ENCODE measurements at places on chromosomes 16 and 17.
A peak's percentile ranks its signal among the peaks of the same experiment; 100 is the strongest.

GRCh38 chr17:8981443-8981842 lies 15.9 kb upstream of the PIK3R5 start:
- DNase-seq, result no peak

DNA sequence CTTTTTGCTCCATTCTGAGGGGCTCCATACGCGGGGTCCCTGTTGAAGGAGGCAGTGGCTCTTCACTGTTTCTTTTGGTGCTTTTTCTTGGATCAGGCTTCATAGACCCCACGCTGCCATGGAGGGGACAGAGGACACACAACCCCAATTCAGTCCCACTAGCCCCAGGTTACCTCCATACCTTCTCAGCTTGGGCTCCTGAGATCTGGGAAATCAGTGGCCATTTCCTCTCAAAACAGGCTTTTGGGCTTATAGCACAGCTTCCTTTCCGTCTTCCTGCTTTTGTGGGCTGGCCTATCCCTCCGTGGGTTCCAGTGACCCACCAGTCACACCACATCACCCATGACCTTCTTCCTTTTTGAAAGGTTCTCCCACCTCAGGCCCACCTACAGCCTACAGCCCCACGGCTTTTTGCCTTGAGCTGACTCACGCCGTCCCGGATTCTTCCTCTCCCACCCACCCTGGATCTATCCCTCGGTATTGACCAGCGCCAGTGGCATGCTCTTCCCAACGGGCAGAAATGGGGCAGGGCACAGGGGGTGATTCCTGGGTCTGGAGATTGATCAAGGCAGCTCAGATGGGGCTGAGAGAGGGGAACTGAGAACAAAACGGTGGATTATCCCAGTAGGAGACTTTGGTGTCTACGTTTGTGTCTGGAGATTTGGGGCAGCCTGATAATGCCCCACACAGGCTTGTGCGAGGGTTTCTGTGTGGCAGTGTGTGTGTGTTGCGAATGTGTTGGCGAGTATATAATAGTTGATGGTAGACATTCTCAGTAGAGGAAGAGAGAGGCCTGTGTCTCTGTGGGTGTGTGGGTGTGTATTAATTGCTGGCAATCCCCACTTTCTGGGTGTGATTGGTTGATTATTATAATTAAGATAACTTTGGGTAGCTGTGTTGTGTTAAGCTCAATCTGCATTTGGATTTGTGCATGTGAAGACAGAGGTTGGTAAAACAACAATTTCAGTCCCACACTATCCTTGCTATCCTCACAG lies 3.8 kb downstream of the TBX21 start:
- DNase-seq, result no peak

- no peak for DNase-seq
Observed at GRCh38 chr16:50602531-50603205, 54.5 kb downstream of the NKD1 start.

DNA sequence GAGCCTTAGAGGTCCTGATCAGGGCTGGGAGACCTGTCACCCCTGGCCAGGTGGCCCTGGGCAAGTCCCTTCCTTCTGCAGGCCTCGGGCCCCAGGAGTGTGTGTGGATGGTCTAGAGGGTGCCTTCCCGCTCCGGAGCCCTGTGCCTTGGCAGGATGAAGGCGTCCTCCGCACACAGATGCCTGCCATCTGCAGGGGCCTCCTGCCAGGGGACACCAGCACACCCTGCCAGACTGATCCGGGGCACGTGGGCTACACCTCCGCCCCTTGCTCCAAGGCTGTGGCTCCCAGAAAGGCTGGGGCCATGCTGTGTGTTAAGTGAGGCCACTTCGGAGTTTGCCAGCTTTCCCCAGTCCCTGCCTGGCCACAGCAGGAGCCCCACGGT lies 30.7 kb downstream of the NPTX1 start:
- DNase-seq, result no peak

GRCh38 chr16:69351309-69352027 lies at the start of gene TMED6:
Gene TMED6 (minus strand): TSS chr16:69351786. CDS start chr16:69351753, 33 bp downstream.
- DNase-seq, result no peak

DNA sequence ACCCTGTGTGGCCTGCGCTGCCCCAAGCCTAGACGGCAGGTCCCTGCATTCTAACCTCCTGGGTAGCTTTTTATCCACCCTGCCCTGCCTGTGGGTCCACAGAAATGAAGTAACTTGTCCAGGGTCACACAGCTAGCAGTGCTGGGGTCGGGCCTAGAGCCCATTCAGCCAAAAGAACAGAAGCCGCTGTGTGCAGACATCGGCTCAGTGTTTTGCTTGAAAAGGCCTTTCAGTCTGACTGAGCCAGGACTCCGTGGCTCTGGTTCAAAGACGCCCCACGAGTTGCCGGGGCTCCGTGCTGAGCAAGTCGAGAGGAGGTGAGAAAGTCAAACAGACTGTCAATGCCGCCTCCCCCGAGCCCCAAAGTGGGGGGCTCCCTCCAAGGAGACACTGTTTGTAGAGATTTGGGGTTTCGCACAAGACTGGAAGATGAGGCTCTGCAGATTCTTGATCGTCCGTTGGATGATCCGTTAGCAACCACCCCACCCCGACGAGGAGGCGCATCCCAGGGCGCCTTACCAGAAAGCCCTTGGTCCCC lies 226.2 kb downstream of the NTN1 start:
- DNase-seq, result no peak

DNA sequence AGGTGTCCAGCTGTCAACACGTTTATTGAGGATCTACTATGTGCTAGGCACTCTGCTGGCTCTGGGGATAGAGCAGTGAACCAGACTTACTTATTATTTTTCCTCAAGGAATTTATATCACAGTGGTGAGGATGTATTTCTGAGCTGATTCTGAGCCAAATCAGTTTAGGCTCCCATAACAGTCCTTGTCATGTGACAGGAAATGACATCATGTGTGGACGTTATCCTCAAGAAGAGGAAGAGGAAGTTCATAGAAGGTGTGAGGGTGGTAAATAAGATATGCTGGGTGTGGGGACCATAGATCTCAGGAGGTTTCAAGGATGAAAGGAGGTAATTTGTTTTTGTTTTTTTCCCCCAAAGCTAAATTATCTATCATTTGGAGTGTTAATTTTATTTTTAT lies 873.5 kb upstream of the EEF2KMT start:
- no peak for DNase-seq

DNA sequence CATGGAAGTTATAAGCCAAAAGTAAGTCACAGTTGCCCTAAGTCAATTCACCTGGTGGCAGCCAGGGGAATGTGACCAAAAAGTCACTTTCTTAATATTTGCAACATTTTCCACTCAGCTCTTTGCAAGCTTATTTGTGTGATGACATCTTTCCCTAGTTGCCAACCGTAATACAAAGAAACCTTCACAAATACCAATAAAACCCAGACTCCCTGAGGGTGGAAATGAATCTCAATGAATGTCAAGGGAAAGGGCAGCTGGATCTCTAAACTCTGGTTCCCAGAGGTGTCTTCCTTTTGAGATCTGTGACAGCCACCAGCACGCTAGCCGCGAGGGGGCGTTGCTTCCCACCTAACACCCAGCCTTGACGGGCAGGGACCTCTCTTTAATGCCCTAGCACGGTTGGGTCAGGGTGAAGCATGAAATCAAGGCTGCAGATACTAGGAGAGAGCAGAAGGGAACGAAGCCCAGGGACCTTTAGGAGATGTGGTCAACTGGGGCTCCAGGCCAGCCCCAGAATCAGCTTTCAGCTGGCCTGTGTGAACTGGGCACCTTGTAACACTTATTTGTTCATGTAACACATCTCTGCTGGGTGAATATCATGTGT lies 82.2 kb downstream of the CMC2 start:
- peak; percentile 91 for DNase-seq

DNA sequence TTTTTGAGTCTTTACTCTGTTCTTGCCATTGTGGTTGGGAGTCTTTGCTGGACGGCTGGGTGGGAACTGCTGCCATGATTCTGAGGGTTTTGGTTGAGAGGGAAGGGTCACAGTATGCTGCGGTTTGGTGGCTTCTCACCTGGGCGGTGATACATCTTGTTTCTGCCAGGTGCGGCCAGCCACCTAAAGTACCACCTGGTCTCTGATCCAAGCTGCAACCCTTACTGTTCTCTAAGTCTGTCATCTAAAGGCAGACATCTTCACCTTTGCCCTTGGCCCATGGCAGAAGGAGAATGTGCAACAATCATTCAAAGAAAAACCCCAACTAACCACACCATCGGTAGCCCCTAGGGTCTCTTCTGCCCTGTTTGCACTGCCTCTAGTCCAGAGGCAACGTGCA lies 19.6 kb upstream of the MPO start:
- no peak for DNase-seq

- DNase-seq, result no peak
Observed at GRCh38 chr17:79797492-79798298, 818 bp upstream of the CBX8 start.

- no peak for DNase-seq
Observed at GRCh38 chr16:53631236-53632025, 72.2 kb downstream of the RPGRIP1L start.

DNA sequence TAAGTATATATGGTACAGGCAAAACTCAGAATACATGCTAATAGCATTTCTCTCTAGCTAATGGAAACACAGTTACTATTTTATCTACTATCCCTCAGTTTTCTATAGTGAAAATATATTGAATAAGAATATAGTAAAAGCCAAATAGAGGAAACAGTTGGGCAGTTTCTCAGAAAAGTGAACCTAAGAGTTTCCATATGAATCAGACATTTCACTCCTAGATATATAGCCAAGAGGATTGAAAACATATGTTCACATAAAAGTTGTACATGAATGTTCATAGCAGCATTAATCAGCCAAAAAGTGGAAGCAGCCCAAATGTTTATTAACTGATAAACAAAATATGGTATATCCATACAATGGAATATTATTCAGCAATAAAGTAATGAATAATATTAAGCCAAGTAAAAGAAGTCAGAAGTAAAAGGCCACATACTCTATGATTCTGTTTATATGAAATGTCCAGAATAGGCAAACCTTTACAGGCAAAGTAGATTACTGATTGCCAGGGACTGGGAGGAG lies 134.6 kb downstream of the CYB561 start:
- no peak for DNase-seq

GRCh38 chr17:49187301-49187700 lies 23.1 kb downstream of the GNGT2 start:
- no peak for DNase-seq

DNA sequence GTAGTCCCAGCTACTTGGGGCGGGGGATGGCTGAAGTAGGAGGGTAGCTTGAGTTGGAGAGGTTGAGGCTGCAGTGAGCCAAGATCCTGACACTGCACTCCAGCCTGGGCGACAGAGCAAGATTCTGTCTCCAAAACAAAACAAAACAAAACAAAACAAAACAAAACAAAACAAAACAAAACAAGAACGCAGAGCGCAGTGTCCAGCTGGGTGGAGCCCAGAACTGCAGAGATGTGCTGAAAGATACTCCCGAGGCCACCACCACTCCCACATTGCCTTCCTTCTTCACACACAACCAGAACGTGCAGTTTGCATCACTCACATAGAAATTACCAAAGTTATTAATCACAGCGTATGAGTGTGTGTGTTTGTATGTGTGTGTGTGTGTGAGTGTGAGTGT lies 222.9 kb upstream of the ASIC2 start:
- DNase-seq, result no peak

GRCh38 chr16:79668502-79668901 lies 68.0 kb upstream of the MAF start:
- no peak for DNase-seq

- DNase-seq, result peak; percentile 94
Observed at GRCh38 chr17:10119203-10120108, 79.0 kb downstream of the GAS7 start.

GRCh38 chr17:45914047-45914717 lies 19.8 kb downstream of the MAPT start:
- no peak for DNase-seq

GRCh38 chr16:4115209-4115948 lies 863 bp downstream of the ADCY9 start:
- DNase-seq, result peak; percentile 59

DNA sequence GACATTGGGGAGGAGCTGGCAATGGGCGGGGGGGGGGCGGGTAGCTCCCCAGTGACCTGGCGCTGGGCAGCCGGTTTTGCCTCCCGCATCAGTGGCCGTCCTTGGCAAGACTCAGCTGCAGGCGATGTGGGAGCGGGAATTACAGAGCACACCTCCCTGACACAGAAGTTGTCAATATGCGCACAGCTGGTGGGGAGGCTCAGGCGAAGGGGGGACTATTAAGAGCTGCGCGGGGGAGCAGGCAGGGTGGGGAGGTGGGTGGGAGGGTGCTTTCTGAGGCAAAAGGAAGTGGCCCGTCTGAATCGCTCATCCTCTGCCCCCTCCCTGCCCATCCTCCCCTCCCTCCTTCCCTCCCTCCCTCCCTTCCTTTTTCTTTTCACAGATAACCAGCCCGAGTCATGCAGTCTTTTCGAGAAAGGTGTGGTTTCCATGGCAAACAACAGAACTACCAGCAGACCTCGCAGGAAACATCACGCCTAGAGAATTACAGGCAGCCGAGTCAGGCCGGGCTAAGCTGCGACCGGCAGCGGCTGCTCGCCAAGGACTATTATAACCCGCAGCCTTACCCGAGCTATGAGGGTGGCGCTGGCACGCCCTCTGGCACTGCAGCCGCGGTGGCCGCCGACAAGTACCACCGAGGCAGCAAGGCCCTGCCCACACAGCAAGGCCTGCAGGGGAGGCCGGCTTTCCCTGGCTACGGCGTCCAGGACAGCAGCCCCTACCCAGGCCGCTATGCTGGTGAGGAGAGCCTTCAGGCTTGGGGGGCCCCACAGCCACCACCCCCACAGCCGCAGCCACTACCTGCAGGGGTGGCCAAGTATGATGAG lies 44.0 kb downstream of the SREBF1 start:
- peak; percentile 63 for DNase-seq

- peak; percentile 85 for DNase-seq
Observed at GRCh38 chr17:309361-309888, 43.2 kb downstream of the RPH3AL start.

DNA sequence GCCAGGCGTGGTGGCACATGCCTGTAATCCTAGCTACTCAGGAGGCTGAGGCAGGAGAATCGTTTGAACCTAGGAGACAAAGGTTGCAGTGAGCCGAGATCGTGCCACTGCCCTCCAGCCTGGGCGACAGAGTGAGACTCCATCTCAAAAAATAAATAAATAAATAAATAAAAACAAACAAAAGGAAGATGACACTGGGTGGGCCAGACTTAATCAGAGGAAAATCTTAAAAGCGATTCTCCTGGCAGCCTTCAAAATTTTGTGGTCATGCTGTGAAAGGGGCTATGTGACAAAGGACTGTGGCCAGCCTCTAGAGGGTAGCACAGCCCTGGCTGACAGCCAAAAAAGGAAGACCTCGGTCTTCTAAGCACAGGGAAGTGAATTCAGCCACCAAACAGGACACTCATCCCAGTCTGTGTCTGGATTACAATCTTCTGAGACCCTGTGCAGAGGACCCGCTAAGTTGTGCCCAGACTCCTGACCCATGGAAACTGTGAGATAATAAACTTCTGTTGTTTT lies 391.1 kb downstream of the CNTNAP4 start:
- DNase-seq, result peak; percentile 46

Data from ELF-1 (cell line).